ENCODE measurements at places on chromosomes 4 and X.

DNA sequence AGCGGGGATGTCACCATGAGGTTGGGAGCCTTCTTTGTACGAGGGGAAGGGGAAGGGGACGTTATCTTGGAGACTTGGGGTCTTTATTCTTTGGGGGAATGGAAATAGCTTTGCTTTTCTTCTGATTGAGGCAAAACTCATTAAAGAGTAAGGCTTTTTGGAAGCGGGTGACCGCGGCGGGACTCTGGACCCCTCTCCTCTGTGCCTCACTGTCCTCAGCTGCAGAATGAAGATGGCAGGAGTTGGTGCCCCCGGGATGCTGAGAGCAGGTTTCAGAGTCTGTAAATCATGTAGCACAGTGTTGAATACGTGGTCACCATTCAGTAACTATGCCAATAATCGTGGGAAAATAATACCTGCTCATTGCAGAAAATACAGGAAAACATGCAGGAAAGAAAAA is 32.1 kb downstream of the HTT-AS start:
- H3K27me3 ChIP-seq = peaks cover 13% of the 10 kb centered on the region
- H3K27ac ChIP-seq = peak overlapping the region; percentile 75
- H3K4me1 ChIP-seq = peaks cover 5% of the 10 kb centered on the region
- H3K4me3 ChIP-seq = peak overlapping the region; percentile 65

GRCh38 chr4:7518871-7519637 is 84.3 kb upstream of the PSAPL1 start:
- no peaks in the 10 kb centered on the region for H3K36me3 ChIP-seq
- no peak overlapping the region for H3K4me3 ChIP-seq
- no peak overlapping the region for H3K27ac ChIP-seq

DNA sequence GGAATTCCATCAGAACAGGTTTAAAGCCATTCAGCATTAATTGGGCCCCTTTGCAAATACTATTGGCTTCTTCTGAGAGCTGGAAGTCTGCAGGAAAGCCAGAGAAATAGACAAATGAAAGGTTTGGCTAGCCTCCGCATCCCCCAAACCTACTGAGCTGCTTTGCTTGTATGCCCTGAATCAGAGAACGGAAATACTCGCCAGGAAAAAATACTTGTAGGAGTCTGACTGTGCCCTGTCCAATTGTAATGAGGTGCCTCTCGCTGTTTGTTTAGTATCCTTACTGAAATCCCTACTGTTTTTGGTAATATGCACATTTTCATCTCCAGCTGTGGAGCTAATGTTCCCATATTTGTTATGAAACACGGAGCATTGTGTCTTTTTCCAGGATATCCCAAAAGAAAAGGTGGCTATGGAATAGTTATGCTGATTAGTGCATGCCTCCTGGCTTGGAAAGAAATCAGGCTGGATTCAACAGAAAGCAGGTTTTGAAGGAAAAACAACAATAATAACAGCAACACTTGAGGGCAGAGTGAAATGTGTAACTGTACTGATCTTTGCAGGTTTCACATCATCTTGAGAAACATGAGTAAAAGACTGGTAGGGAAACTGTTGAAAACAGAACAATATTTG is 50.7 kb upstream of the NLGN4X start:
- no peaks in the 10 kb centered on the region for H3K4me1 ChIP-seq
- H3K36me3 ChIP-seq = no peaks in the 10 kb centered on the region
- H3K4me3 ChIP-seq = no peak overlapping the region

- H3K36me3 ChIP-seq = no peaks in the 10 kb centered on the region
- DNase-seq = no peak
- no peaks in the 10 kb centered on the region for H3K27me3 ChIP-seq
- H3K27ac ChIP-seq = no peak overlapping the region
- H3K4me1 ChIP-seq = no peaks in the 10 kb centered on the region
Measured at GRCh38 chrX:78307665-78308064, 19.7 kb downstream of the CYSLTR1 start.

DNA sequence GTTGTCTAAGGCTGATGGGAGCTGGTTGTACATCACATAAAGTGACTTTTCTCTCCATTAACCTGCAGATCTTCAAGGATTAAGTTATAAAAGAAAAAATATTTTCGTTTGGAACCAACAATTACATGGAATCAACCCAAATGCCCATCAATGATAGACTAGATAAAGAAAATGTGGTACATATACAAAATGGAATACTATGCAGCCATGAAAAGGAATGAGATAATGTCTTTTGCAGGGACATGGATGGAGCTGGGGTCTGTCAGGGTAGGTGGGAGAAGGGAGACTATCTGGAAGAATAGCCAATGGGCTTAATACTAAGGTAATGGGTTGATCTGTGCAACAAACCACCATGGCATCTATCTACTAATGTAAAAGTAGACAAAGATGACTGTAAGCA is 313.2 kb downstream of the FSTL5 start:
- no peaks in the 10 kb centered on the region for H3K27me3 ChIP-seq
- no peak overlapping the region for H3K4me3 ChIP-seq
- no peak for DNase-seq
- no peak overlapping the region for H3K27ac ChIP-seq

- no peak for DNase-seq
- H3K4me3 ChIP-seq = no peak overlapping the region
- peaks cover 13% of the 10 kb centered on the region for H3K27me3 ChIP-seq
- H3K36me3 ChIP-seq = no peaks in the 10 kb centered on the region
- peaks cover 12% of the 10 kb centered on the region for H3K4me1 ChIP-seq
Measured at GRCh38 chr4:127622921-127623796, 9.6 kb upstream of the INTU start.

- H3K4me1 ChIP-seq = no peaks in the 10 kb centered on the region
- H3K27ac ChIP-seq = no peak overlapping the region
- H3K27me3 ChIP-seq = no peaks in the 10 kb centered on the region
- no peak overlapping the region for H3K4me3 ChIP-seq
- no peaks in the 10 kb centered on the region for H3K36me3 ChIP-seq
- DNase-seq = no peak
Measured at GRCh38 chr4:158077835-158078234, 95.0 kb downstream of the GASK1B start.

DNA sequence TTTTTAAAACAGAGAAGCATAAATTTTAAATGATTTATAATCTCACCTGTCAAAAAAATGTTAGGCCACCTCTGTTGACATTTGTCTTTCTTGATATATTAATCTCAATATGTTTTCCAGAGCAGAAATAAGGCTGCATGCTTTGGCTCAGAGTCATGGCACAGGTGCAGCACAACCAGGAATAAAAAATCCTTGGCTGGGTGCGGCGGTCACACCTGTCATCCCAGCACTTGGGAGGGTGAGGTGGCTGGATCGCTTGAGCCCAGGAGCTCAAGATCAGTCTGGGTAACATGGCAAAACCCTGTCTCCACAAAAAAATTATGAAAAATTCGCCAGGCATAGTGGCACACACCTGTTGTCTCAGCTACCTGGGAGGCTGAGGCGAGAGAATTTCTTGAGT is 18.1 kb downstream of the CPLX1 start:
- no peak for DNase-seq
- peaks cover 8% of the 10 kb centered on the region for H3K27me3 ChIP-seq
- H3K27ac ChIP-seq = no peak overlapping the region
- H3K4me1 ChIP-seq = no peaks in the 10 kb centered on the region
- no peak overlapping the region for H3K4me3 ChIP-seq

- no peak for DNase-seq
- no peak overlapping the region for H3K27ac ChIP-seq
- H3K4me3 ChIP-seq = no peak overlapping the region
- H3K36me3 ChIP-seq = no peaks in the 10 kb centered on the region
- no peaks in the 10 kb centered on the region for H3K27me3 ChIP-seq
Measured at GRCh38 chr4:139907001-139907809, 241.6 kb downstream of the MGST2 start.

GRCh38 chrX:23332888-23333821 is 1.5 kb upstream of the PTCHD1 start:
- H3K27ac ChIP-seq = no peak overlapping the region
- H3K36me3 ChIP-seq = no peaks in the 10 kb centered on the region
- peaks cover 4% of the 10 kb centered on the region for H3K4me1 ChIP-seq
- peaks cover 3% of the 10 kb centered on the region for H3K27me3 ChIP-seq
- DNase-seq = no peak

- no peak overlapping the region for H3K4me3 ChIP-seq
- H3K4me1 ChIP-seq = peaks cover 7% of the 10 kb centered on the region
- no peaks in the 10 kb centered on the region for H3K27me3 ChIP-seq
Measured at GRCh38 chrX:123807835-123808416, 51.9 kb upstream of the XIAP start.

DNA sequence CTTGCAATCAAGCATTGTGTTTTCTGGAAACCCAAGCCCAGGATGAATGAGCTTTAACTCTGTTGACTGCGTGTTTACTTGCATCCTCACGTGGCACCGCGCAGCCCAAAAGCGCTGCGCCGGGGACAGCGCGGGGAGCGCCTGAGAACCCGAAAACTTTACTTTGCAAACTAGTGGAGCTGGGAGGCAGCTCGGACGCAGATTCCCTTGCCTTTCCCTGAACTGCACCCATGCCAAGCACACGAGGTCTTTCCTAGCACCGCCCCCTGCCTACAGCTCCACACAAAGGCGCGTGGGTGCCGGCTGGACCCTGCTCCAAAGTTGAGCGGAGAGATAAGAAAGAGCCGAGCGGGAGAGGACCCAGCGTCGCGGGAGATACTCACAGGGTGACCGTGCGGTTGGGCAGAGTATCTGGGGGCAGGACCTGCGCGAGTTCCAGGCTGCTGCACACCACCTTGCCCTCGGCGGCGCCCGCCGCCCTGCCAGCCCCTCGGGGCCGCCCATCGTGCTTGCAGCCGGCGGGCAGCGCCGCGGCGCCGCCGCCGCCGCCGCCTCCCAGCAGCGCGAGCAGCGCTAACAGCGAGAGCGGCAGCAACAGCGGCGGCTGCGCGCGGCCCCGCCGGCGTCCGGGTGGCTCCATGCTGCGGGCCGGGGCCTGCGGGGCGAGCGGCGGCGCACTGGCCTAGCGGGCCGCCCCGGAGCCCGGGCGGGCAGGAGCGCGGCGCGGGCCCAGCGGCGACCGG is 550 bp downstream of the ADGRA3 start:
- no peaks in the 10 kb centered on the region for H3K27me3 ChIP-seq
- DNase-seq = peak; percentile 9
- peak overlapping the region; percentile 45 for H3K4me3 ChIP-seq
- H3K36me3 ChIP-seq = no peaks in the 10 kb centered on the region

DNA sequence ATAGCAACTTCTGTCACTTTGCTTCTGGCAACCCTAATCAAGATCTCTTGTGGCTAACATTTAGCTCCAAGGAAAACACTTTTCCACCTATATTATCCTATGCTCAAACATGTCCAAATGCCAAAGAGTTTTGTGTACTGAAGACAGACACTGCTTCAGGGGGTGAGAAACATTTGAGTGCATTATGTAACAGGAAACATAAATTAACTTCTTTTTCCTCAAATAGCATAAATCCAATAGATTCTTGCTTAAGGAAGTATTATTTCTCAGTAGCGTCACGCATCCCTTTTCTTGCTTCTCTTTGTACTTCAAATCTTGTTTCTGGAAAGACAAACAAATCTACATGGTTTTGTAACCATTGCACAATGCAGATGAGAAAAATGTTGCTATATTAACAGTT is 839.1 kb downstream of the GLUD2 start:
- H3K4me1 ChIP-seq = no peaks in the 10 kb centered on the region
- no peaks in the 10 kb centered on the region for H3K27me3 ChIP-seq
- H3K27ac ChIP-seq = no peak overlapping the region
- H3K4me3 ChIP-seq = no peak overlapping the region
- no peak for DNase-seq

- H3K4me1 ChIP-seq = no peaks in the 10 kb centered on the region
- H3K27ac ChIP-seq = no peak overlapping the region
- no peak for DNase-seq
- H3K4me3 ChIP-seq = no peak overlapping the region
- H3K36me3 ChIP-seq = no peaks in the 10 kb centered on the region
- H3K27me3 ChIP-seq = no peaks in the 10 kb centered on the region
Measured at GRCh38 chr4:158259955-158260575, 49.8 kb downstream of the TMEM144 start.

DNA sequence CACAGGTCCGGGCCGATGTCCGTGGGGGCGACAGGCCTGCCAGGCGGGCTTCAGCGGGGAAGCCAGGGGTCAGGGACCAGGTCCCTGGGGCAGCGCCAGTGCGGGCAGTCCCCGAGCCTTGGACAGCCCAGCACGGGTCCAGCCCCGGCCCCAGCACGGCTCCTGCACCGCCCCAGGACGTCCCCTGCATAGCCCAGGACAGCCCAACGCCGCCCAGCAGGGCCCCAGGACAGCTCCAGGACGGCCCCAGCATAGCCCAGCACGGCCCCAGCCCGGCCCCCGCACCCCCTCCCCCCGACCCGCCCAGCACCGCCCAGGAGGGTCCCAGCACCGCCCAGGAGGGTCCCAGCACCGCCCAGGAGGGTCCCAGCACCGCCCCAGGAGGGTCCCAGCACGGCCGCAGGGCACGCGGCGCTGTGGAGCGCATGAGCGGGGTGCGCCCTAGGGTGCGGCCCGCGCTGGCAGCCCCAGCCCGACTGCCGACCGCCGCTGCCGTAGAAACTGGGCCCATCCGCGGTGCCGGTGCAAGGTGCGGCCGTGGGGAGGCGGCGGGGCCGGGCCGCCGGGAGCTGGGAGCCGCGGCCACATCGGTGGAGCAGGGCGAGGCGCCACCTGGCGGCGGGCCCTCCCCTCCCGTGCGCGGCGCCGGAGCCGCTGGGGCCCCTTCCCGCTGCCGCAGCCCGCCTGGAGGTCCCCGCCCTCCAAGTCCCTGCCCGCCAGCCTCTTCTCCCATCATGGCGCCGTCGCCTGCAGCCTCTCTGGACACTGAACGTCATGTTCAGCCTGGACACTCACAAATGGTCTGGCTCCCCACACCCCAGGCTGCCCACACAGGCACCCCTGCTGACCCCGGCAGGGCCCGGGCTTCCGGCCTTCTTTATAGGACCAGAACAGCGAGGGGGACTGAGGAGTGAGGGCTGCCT is 106.8 kb upstream of the NKX1-1 start:
- H3K36me3 ChIP-seq = no peaks in the 10 kb centered on the region
- DNase-seq = peak; percentile 15
- H3K27me3 ChIP-seq = no peaks in the 10 kb centered on the region
- H3K4me1 ChIP-seq = no peaks in the 10 kb centered on the region
- no peak overlapping the region for H3K27ac ChIP-seq
- peak overlapping the region; percentile 12 for H3K4me3 ChIP-seq

GRCh38 chrX:47217121-47217851 is 1.2 kb upstream of the CDK16 start:
- H3K4me1 ChIP-seq = peaks cover 3% of the 10 kb centered on the region
- H3K4me3 ChIP-seq = peak overlapping the region; percentile 25
- H3K27me3 ChIP-seq = no peaks in the 10 kb centered on the region
- no peak for DNase-seq
- peaks cover 34% of the 10 kb centered on the region for H3K36me3 ChIP-seq

DNA sequence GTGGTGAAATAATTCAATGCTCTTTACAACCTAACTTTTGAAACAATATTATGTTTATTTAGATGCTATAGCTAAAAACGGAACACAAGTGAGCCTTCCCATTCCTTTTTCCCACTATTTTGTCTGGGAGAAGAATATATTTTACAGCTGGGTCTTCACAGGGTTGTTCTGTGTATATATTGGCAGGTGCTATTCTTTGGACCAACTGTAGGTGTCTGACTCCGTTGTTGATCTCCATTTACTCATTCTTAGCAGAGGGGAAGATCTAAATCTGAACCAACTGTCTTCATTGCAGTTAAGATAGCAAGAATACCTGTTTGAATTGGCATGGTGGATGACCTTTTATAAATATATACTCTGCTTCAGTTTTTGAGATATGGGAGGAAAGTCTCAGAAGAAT is 257.4 kb downstream of the CFAP299 start:
- no peak for DNase-seq
- no peaks in the 10 kb centered on the region for H3K27me3 ChIP-seq
- H3K36me3 ChIP-seq = no peaks in the 10 kb centered on the region

- H3K27me3 ChIP-seq = peaks cover 15% of the 10 kb centered on the region
- no peak overlapping the region for H3K27ac ChIP-seq
- H3K4me1 ChIP-seq = no peaks in the 10 kb centered on the region
Measured at GRCh38 chr4:8332891-8333331, 63.4 kb downstream of the HTRA3 start.

- H3K27me3 ChIP-seq = no peaks in the 10 kb centered on the region
- peak; percentile 56 for DNase-seq
- H3K4me1 ChIP-seq = no peaks in the 10 kb centered on the region
- H3K27ac ChIP-seq = no peak overlapping the region
Measured at GRCh38 chrX:109485470-109486340, 3.8 kb upstream of the GUCY2F start.

All from T-cell (primary cell).